ENCODE measurements at places on chromosomes 5 and 9. TPM values are rescaled to one million over a fixed set of nuclear protein-coding genes. Genes with fewer than 3 reads are reported as not detected.

GRCh38 chr9:95815133-95815532, 60.4 kb upstream of the ERCC6L2 start:
- DNase-seq = no peak

GRCh38 chr5:156326718-156327259, at the start of gene SGCD:
Gene SGCD (plus strand): TSS chr5:156327164.
- DNase-seq = no peak

DNA sequence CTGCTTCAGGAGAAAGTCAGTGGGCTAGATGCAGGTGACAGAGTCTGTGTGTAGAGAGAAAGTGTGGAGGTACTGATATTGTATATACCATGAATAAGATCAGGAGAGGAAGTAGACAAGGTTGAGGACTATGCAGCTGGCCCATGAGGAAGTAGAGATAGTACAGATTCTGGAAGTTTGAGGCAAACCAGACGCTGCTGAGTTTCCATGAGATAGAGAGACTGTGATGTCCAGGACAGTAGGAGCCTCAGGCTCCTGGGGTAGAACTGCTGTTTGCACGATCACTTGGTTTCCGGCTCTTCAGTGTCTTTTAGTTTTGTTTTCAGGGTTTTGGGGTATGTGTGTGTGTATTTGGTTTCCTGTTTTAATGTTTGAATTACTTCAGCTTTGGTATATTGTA, 13.6 kb downstream of the OTULINL start:
- no peak for DNase-seq

- DNase-seq = no peak
These were observed 90.6 kb upstream of the ICE1 start for GRCh38 chr5:5331848-5332247.

- no peak for DNase-seq
These were observed 930.5 kb downstream of the TLE4 start for GRCh38 chr9:80502306-80502705.

DNA sequence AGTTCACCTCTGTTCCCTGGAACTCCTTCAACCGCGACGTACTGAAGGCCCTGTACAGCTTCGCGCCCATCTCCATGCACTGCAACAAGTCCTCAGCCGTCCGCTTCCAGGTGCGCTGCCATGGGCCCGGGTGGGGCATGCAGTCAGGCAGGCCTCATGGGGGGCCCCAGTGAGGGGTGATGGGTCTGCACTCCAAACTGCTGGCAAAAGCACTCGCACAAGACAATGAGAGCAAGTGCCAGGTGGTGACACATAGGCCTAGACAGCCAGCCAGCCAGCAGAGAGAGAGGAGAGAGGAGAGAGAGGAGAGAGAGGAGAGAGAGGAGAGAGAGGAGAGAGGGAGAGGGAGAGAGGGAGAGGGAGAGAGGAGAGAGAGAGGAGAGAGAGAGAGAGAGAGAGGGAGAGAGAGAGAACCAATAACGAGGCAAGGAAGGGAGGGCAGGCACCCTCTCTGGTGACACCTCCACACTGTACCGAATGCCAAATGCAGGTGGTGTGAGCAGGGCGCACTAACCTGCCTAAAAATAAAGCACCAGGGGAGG, 21.0 kb downstream of the DBH start:
- no peak for DNase-seq

DNA sequence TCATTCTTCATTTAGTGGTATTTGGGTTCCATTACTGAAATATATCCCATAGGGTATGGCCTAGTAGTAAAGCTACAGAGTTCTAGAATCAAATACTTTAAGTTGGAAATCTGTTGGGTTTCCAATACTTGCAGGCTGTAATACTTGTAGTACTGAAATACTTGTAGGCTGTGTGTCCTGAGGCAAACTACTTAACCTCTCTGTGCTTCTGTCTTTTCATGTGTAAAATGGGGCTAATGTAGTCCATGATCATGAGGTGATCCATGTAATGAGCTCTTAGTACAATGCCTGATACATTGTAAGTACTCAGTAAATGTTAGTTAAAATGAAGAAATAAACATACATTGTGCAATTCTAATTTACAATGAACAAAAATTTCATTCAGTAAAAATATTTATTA, 368.9 kb downstream of the CSNK1G3 start:
- no peak for DNase-seq

- DNase-seq = no peak
These were observed 339.7 kb upstream of the POU5F2 start for GRCh38 chr5:94081088-94081487.

DNA sequence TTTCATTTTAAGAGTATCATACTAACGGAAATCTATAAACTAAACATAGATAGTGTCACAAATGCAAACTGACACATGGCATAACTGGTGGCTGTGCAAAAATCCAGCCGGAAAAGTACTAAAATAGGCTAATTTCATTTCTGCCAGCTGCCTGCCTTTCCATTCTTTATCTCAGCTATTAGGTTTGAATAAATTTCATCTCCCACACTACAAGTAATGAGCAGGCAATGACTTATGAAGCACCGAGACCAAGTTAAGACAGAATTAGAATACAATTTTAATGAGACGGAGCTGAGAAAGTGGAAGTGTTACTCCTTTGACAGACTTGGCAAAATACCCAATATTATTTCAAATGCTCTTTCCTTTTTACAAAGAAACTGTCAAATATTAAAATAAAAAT, 258.8 kb upstream of the ZNF608 start:
- DNase-seq = no peak

DNA sequence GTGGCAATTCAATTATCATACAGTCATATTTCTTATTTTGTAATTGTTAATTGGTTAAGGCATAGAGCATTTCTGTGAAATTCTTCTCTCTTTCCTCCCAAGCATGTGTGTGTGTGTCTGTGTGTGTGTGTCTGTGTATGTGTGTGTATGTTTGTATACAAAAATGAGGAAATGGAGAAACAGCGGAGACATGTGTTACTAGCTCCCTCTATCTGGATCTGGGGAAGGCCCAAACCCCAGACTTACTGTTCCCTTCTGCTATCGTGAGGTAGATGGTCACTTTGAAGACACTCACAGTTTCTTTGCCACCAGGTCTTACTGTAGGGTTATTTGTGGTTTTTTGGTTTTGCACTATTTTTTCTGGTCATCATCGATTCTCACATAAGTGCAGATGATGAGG, 11.4 kb upstream of the C5orf63 start:
- DNase-seq = no peak

- DNase-seq = no peak
These were observed 31.7 kb downstream of the GPR21 start for GRCh38 chr9:123065196-123065595.

DNA sequence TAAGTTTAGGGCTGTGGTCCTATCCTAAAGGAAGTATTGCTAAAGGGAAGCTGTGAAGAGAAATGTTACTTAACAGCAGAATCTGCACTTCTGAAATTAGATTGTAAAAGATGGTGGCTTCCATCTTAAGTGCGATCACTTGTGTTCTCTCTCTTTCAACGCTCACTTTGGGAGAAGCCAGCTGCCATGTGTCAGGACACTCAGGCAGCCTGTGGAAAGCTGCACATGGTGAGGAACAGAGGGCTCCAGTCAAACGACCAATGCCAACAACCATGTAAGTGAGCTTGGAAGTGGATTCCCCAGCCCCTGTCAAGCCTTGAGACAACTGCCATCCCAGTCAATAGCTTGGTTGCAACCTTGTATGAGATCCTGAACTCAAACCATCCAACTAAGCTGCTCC, 51.7 kb upstream of the GLRX start:
- no peak for DNase-seq

DNA sequence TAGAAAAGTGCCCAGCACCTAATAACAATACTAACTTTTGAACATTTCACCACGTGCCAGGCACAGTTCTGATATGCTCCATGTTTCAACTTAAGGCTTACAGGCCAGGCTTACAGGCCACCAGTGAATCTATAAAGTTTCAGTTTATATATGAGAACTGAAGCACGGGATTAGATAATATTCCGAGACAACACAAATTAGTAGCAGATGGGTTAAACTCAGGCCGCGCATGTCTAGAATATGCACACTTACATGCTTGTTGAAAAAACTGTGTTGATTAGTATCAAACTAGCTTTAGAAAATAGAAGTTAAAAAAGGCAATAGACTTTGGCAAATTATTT, 587.9 kb downstream of the MTRR start:
- DNase-seq = no peak

DNA sequence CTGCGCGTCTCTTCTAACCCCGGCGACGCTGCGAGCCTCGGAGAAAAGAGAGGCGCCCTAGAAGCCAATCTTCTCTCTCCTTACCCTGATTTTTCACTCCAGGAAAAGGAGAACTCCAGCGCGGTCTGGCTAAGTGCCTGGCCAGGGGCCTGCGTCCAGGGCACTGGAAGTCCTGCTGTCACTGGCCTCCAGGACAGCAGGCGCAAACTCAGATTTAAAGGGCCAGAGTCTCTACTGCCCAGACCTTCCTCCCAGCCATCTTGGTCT, 553 bp upstream of the FOXB2 start:
- DNase-seq = no peak

TCF7 gene
- polyA plus RNA-seq = 0.84 TPM

ENTR1 gene
- polyA plus RNA-seq = 50.8 TPM

EIF4E1B gene
- not detected for polyA plus RNA-seq

ASTN2 gene
- polyA plus RNA-seq = 0.31 TPM

LCN6 gene
- polyA plus RNA-seq = not detected

KCNT1 gene
- polyA plus RNA-seq = not detected

DAB2 gene
- 7.5 TPM for polyA plus RNA-seq

ARPC5L gene
- 102 TPM for polyA plus RNA-seq

CDKN2B gene
- polyA plus RNA-seq = 19.9 TPM

LCN9 gene
- polyA plus RNA-seq = not detected

ACSL6 gene
- 0.18 TPM for polyA plus RNA-seq
